ENCODE measurements at places on chromosomes 4 and X.

- DNase-seq, result no peak
Measured at GRCh38 chr4:150782311-150782710, 200.4 kb downstream of the MAB21L2 start.

GRCh38 chr4:23934223-23934622 lies 44.4 kb upstream of the PPARGC1A start:
- no peak for DNase-seq

- no peak for DNase-seq
Measured at GRCh38 chr4:138409670-138410069, 167.5 kb upstream of the SLC7A11 start.

DNA sequence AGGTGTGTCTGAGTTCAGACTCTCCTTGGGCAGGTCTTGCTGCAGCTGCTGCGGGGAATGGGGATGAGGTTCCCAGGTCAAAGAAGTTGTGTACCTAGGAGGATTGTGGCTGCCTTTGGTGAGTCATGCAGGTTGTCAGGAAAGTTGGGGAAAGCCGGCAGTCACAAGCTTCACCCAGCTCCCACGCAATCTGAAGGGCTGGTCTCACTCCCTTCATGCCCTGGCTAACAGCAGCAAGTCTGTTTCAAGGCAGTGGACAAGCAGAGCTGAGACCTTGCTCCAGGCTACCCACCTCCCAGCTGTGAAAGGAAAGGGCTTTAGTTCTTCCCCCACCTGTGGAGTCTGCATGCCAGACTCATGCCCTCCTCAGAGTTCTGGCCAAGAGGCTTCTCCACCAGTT lies 287.2 kb downstream of the DTHD1 start:
- no peak for DNase-seq

GRCh38 chr4:56251556-56251955 lies 135.7 kb downstream of the AASDH start:
- DNase-seq, result no peak

- no peak for DNase-seq
Measured at GRCh38 chr4:7632341-7632740, 197.6 kb upstream of the PSAPL1 start.

DNA sequence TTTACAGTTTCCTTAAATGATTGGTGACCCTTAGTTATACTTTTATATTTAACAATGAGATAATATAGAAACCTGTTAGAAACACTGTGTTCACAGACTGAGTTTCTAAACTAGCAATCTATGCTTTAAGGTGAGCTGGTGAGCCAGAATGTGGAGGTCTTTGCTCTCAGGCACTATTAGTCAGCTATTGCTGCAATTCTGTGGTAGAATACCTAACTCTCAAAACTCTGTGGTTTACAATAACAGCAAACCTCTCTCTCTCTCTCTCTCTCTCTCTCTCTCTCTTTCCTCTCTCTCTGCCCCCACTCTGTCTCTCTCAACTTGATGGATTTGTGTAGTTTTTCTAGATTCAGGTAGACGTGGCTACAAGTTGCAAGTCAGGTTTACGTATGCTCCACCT lies 17.6 kb upstream of the LCORL start:
- no peak for DNase-seq

DNA sequence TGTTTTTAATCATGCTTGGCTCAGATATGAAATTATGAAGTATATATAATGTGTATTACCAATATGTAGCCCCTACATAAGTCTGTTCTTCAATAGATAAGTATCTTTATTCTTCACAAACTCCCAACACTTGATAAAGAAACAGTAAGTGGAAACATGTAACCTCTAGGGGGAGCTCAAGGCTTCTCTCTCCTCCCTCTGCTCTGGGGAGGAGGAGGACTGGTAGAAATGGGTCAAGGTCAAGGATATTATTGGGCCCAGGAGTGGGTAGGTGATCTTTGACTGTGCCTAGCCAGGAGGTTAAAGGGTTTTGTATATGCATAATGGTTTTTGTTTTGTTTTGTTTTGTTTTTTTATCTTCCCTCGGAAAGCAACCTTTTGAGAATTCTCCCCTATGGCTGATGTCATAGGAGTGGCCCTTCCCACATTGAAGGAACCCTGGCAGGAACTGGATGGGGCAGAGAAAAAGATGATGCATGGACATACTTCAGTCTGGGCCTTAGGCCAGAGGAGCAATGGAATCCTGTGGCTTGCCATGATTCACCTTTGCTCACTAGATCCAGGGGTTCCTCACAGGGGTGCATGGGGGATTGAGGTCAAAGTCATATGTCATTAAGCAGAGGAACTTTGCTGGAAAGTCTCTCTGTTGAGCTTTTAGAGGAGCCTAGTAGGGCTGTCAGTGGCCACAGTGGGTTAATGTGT lies 460.3 kb downstream of the MID1IP1 start:
- DNase-seq, result no peak

DNA sequence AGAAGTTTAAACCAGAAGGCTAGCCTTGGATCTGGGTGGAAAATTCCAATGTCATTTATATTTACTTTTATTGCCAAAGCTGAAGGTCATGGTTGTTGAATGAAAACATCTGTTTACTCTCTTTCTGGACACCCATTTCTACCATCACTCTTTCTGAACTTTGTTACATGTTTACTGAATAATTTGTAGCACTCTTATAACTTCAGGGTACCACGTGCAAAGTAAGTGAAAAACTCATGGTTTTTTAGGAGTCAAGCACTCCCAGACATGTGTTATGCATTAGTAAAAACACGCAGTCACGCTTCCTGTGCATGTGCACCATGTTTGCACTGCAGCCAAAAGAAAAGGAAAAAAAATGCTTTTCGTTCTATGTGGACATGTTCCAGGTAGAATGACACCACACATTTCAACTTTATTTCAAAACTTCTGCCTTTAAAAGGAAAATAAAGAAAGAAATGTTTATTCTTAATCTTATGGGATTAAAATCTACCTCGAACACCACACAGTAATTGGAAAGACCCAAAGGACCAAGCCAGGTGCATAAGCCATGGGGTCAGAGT lies 31.4 kb upstream of the ADH1C start:
- DNase-seq, result no peak

DNA sequence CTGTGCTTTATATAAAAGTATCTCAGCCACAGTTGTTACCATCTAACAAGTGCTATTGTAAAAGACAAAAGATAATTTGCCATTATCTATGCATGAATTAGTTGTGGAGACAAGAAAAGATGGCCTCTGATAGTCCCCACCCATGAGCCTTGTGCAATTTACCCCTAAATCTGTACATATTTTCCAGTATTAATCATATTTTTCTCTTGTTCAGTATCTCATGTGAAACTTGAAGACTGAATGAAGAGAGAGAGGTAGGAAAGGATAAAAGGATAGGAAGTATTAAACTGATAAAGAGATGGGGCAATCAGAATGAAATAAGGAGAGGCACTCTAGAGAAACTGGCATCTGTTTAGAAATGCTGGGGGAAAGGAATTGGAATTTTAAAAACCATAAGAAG lies 3.7 kb downstream of the MYOZ2 start:
- no peak for DNase-seq

DNA sequence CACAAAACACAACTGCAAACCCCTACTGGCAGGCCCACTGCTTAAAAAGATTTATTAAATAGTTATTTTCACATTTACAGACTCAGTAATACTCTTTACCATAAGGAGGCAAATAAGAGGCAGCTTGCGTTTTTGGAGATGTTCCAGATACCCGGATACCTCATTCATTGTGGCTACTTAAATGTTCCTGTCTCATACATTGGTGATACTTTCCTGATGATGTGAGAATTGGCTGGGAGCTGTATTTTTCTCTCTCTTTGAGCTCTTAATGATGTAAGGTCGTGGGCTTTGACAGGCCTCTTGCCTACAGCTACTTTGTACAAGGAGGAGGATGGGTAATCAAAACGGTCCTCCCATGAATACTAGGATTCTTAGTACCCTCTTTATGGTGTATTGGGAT lies 101.5 kb downstream of the AKAP4 start:
- no peak for DNase-seq

- DNase-seq, result no peak
Measured at GRCh38 chrX:155179346-155179997, 36.8 kb upstream of the VBP1 start.

DNA sequence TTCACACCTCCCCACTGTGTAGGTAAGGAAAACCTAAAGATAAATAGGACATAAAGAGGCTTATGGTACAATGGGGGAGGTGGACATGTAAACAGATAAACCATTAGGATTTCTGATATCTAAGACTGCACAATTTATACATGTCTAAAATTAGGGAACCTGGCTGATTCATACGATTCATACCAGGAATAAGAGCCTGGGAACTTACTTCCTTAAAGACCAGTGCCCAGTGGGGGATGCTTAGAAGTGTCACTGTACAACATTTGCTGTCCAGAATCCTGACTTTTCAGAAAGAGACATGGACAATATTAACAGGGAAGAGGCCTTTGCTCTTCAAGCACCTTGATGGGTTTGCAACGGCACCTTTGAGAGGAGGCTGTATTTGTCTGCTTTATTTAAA lies 116.8 kb upstream of the KIT start:
- DNase-seq, result no peak

DNA sequence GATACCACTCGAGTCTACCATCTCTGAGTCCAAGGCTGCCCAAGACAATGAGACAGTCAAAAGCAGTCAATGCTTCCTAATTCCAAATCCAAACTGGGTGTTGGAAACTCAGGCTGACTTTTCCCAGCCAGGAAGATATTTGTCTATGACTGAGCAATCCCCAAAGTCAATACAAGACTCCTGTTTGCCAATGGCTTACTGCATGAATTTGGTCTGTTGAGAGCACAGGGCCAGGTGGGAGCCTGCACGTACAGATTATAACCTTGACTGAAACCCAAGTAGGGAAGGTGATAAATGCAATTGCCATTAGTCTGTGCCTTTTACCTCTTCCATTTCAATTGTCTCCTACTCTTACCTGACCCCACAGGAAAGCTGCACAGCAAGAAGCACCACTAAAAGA lies 72.6 kb upstream of the PPARGC1A start:
- no peak for DNase-seq

Measured in cortex of kidney (tissue), 1 donor.